ENCODE measurements at places on chromosomes 4 and X. TPM values are rescaled to one million over a fixed set of nuclear protein-coding genes. Genes with fewer than 3 reads are reported as not detected.

GRCh38 chrX:100407784-100408712, 2.0 kb downstream of the PCDH19 start:
- DNase-seq = no peak

GRCh38 chr4:2413821-2414610, 4.4 kb downstream of the ZFYVE28 start:
- no peak for DNase-seq

GRCh38 chrX:13069771-13070416, 25.5 kb upstream of the FAM9C start:
- no peak for DNase-seq

DNA sequence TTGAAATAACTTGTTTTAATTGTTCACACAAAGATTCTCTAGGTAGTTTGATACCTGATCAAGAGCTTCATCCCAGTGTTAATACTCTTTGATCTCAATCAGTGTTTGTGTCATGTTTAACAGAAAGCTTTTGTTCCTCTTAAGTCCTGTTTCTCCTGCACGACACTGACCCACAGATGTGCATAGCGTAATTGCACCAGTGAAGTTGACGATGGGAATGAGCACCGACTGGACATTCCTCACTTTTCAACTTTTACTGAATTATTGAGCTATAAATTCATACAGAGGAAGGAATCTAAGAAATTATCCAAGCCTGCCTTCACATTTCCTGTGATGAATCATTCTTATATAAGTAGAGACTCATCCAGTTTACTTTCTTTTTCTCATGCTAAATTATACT, 878.7 kb upstream of the TENM3 start:
- DNase-seq = no peak

GRCh38 chrX:19549838-19550237, 34.5 kb upstream of the MAP3K15 start:
- DNase-seq = no peak

DNA sequence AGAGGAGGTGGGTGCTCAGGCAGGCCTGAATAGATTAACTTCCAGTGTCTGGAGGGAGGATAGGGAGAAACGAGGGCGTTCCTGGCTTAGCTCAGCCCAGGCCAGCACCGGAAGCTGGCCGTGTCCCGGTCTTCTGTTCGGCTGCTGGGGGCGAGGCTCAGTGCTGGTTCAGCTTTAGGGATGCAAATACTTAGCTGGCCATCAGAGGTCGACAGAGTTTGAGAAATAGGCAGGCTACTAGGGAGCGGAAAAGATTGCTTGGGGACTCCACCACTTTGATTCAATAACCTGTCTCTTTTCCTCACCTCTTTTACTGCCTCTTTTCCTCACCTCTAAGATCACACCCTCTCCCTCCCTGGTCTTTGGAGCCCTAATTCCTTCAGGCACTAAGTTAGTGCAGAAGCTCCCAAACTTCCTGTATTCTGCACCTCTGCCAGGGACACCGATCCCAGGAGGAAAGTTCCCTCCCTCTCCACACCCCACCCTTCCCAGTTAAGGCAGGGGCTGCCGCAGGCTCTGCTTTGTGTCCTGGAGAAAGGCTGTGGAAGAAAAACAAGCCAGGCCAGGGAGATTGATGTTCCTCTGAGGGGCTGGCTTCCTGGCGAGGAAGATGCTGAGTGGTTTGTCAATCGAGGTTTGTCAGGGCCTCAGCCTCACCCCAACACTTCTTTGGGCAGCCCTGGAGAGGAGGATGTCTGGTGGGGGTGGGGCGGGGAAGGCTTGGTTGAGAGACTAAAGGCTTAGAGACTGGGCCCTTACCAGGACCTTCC, 6.0 kb upstream of the EFNB1 start:
- DNase-seq = peak; percentile 48

GRCh38 chr4:67539830-67540229, 5.5 kb downstream of the CENPC start:
- no peak for DNase-seq

DNA sequence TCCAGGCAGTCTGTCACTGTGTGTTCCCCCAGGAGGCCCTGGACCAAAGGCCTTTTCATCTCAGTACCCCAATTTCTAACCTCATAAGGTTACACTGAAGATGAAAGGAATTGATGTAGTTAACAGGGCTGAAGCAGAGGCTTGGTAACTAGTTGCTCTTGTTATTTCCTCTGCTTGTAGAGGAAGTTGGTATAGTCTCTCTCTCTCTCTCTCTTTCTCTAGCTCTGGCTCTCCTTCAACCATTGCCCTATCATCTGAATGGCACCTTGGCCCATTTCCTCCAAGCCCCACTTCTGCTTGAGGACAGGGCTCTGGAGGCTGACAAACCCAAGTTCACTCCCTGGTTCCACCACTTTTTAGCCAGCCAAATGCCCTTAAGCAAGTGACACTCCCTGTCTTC, 96.1 kb downstream of the MAMLD1 start:
- DNase-seq = no peak

GRCh38 chrX:153878345-153878744, 7.6 kb downstream of the L1CAM start:
- no peak for DNase-seq

- no peak for DNase-seq
These were observed 107.6 kb upstream of the BANK1 start for GRCh38 chr4:101682946-101683345.

DNA sequence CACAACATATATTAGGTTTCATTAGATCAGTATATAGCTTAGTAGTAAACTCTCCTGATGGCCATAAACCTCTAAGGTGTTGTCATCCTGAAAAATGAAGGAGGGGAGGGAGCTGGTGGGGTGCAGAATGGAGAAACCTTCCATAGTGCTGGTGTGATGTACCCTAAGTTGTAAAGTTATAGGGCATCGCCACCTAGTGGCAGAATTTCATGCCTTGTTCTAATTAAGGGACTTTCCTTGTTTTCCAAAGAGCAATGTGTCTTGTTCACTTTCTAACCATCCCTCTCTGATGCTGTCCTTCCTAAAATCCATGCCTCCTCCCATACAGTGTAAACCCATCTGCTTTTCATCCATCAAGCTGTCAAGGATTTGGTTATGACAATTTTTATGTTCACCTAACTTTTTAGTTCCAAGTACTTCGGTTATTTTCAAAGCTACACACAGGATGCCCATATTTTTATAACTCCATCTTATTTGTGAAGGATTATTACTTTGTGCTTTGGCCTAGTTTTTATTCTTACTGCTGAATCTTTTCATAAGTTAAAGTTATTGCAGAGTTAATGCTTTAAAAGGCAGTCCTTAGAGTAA, 4.5 kb downstream of the NBDY start:
- DNase-seq = peak; percentile 21

DNA sequence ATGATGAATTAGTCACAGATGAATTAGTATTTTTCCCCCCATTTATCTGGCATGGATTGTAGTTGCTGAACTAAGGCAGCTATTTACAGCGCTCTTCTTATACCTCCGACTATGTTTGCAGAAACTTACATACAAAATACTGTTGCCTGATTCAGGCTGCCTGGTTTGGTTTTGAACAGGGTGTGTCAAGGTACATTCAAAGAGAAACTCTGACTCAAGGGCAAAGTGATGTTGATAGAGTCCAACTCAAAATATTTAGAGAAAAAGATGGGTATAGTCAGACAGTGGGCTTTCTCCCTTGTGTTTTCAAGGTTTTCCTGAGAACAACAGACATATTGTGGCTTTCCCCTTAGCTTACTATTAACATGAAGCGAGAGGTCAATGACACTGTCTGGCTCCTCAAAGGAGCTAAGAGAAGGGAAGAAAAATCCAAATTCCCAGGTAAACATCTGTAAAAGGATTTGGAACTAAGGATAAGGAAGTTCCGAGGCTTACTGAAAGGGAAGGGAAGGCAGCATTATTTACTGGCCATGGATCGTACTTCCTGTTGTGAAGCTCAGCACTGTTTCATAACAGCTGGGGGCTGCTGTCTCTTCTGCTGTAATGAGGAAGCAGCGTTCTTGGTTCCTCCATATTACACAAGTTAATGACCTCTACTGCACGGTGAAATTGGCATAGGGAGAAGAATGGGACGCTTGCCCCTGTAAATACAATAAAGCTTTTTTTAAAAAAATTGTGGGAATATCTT, 30.9 kb downstream of the FAM9C start:
- no peak for DNase-seq

GRCh38 chr4:67871867-67872266, 11.9 kb downstream of the TMPRSS11D start:
- no peak for DNase-seq

DNA sequence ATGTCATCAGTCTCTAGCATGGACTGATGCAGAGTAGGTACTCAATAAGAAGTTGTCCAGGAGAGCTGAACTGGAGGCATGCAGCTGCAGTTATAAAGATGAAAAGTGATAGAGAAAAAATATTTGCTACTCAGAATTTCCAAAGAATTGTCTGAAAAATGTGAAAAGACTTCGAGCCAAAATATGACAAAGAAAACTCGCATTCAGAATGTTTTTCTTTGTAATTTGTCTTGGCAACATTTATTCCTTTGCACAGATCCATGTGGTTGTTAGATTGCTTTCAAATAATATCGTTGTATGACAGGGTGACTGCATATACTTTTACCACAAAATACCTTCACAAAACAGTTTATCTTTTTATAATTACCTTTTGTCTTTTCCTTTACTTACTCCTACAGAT, 128.0 kb upstream of the SLC4A4 start:
- DNase-seq = no peak

- no peak for DNase-seq
These were observed 230.2 kb upstream of the STK26 start for GRCh38 chrX:131792789-131793462.

DNA sequence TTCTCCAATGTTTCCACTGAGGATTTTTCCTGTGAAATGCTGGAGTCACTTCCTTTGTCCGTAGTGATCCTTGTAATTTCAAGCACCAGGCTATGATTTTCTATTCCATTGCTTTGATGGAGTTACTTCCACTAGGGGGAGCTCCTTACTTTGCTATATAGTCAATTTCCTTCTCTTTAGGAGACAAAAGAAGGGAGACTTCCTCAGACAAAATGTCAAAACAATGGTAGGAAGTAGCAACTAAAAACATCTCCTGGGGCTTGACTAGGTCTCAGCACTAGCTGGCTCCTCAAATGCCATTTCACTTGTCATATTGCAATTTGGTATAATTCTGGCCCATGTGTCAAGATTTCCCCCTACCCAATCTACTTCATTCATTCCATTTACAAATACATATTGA, 24.1 kb downstream of the ZCCHC12 start:
- DNase-seq = peak; percentile 15

GRCh38 chrX:2692221-2693112, 1.4 kb downstream of the CD99 start:
- DNase-seq = peak; percentile 19

DNA sequence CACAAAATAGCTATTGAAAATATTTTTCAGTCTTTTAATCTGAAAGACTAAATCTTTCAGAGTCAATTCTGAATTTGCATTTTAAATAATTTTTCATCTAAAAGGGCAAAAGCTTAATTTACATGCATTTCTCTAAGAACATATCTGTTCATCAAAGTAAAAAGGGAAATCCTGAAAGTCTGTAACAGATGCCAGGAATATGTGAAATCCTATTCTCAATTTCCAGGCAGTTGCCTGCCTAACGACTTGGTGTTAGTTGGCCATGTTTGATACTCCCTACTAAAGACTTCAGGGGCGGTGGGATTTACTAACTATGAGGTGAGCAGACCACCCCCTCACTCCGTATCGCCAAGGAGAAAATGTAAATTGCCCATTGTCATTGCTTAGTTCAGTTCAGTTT, 136.8 kb downstream of the KIT start:
- DNase-seq = no peak

GRCh38 chr4:36651253-36651652, 369.8 kb downstream of the DTHD1 start:
- DNase-seq = no peak

DNA sequence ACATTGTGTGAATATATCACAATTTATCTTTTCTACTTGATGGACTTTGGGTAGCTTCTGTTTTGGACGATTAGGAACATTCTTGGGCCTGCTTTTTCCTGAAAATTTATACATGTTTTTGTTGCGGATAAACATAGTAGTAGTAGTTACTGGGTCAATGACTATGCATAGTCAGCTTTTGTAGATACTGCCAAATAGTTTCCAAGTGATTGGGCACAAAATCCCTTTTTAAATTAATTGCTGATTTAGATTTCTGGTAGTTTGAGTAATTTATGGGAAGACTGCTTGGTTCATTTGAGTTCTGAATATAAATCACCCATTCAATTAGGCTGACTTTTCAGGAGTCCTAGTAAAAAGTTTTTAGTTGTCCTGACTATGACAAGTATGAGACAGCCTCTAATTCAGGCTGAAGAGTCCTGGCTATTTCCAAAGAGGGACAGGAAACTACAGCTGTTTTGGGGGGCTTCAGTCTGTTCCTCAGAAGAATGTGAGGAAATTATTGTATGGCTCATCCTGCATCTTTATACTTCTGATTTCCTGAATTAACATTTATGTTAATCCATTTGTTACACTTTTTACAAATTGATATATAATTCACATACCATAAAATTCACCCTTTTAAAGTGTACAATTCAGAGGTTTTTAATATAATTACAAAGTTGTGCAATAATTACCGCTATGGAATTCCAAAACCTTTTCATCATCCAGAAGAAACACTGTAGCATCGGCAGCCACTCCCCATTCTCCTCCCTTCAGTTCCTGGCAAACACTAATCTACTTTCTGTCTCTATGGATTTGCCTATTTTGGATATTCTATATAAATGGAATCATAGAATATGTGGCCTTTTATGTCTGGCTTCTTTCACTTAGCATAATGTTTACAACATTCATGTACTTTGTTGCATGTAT, 14.2 kb downstream of the LRP2BP start:
- DNase-seq = no peak

DNA sequence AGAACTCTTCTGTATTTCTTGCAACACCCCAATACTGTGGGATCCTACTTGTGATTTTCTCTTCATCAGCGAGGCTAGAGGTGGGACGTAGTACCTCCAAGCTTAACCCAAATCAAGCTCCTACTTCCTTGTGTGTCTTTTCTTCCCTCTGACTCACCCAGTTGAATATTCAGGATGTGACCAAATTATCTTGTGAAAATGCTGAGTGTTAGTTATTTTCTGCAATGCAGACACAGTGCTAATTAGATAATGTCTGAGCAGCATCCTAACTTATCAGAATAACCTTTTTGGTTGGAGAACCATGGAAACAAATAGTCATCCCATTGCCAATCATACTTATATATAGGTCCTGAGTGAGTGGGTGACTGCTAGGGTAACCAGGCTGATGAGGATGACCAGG, 2.4 kb downstream of the MEPE start:
- no peak for DNase-seq

DNA sequence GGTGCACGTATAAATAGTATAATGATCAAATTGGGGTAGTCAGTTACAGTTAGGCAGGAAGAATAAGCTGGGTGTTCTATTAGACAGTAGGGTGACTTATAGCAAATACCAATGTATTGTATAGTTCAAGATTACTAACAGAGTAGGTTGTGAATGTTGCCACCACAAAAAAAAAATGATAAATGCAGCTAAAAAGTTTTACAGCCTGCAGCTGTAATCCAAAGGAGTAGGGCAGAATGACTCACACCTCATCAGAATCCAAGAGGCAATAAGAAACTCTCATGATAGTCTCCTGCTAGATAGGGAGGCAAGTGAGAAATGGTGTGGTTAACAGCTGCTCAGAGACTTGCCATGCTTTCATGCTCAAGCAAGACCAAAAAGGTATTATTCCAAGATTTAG, 19.6 kb upstream of the TCEAL4 start:
- DNase-seq = peak; percentile 20

SPANXB1 gene
- 131 TPM for total RNA-seq

RGN gene
- total RNA-seq = not detected

PABPC4L gene
- total RNA-seq = 0.97 TPM

CLGN gene
- total RNA-seq = 9.3 TPM

SSX1 gene
- not detected for total RNA-seq

ADH7 gene
- not detected for total RNA-seq
